ENCODE measurements at places on chromosomes 7 and 10.

DNA sequence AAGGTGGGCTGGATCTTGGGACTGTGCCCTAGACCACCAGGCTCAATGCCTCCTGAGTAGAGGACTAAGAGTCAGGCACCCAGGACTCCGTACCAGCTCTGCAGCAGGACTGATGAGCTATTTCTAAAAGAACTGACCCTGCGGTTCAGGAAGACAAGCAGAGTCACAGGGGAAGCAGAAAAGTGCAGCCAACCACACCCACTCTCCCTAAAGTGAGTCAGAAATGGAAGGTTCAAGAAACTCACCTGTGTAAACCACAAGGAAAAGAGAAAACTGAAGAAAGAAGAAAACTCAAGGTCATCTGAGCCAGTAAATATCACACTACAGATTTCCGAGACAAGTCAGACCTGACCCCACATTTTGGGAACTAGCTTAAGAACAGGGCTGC lies 2.5 kb downstream of the PARP12 start:
- DNase-seq = no peak

DNA sequence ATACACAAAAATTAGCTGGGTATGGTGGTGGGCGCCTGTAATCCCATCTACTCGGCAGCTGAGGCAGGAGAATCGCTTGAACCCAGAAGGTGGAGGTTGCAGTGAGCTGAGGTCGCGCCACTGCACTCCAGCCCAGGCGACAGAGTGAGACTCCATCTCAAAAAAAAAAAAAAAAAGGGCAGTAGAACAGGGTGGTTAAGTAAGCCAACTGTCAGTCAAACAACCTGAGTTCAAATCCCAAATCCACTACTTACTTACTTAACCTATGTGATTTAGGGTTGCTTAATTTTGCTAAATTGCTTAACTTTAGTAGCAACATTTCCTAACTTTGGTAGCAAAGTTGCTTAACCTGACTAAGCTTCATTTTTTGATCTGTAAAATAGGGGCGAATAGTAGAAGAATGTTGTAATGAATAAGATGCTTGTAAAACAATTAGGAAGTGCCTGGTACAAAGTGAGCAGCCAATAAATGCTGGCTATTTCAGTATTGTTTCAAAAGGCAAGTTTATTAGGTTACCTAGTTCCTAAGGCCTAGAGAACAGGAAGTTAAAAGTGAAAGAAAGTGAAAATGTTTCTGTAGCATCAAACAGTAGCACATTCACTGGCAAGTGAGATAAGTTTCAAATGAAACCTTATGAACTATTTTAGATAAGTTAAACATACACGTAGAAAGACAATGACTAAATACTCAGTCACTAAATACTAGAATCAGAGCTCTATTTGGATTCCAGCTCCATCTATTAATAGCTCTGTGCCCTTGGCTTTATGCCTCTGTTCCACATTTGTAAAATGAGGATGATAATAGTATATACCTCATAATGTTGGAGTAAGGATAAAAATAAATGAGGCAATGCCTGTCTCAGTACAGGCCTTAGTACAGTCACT lies 64.3 kb downstream of the HOXA1 start:
- no peak for DNase-seq

- no peak for DNase-seq
These were observed 309.9 kb upstream of the MGMT start for GRCh38 chr10:129157185-129157584.

DNA sequence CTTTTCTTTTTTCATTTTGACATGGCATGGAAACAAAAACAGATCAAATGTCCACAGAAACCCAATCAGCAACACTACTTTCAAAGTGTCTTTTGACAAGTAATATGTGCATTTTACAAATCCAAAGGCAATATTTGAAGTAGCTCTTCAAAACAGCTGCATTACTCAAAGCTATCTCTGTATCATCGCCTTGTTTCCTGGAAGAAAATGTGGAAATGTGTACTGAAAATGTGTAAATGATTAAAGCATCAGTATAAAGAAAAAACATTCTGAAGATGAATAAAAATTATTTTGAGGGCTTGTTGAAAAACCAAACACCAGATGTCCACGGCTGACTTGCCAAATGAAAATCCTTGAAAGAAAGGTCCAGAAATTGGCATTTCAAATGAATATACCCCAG lies 16.5 kb upstream of the ITGB8 start:
- DNase-seq = no peak

DNA sequence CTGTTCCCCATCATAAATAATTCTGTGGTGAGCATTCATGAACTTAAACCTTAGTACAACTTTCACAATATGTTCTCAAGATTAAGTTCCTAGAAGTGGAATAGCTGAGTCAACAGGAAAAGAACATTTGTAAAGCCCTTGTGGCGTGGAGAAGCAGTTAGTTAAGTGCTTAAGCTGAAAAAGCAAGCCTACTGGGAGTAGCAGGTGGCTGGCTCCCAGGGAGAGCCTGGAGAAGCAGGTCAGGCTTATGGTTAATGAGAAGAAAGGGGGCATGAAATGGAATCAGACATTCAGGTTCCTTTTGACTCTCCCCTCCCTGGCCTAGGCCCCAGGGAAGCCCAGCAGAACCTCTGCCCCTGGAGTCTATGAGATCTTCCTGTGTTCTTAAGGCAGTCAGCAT lies 35.3 kb downstream of the VSTM4 start:
- DNase-seq = no peak

DNA sequence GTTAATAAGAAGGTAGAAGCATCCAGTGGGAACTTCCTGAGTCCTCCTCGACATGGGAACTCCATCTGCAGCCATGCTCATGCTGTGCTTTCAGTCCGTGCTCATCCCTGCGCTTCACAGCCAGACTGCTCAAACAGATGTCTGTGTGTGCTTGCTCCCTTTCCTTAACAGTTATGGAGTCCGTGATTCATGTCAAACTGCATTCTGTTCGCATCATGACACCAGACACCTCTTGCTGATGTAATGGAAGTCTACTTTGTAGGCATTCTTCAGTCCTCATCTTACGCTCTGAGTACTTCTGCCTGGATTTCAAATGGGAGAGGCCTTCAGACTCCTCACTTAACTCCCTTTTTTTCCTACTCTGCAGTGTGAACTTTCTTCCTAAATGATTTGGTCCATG lies 304.9 kb downstream of the SUGCT start:
- no peak for DNase-seq

DNA sequence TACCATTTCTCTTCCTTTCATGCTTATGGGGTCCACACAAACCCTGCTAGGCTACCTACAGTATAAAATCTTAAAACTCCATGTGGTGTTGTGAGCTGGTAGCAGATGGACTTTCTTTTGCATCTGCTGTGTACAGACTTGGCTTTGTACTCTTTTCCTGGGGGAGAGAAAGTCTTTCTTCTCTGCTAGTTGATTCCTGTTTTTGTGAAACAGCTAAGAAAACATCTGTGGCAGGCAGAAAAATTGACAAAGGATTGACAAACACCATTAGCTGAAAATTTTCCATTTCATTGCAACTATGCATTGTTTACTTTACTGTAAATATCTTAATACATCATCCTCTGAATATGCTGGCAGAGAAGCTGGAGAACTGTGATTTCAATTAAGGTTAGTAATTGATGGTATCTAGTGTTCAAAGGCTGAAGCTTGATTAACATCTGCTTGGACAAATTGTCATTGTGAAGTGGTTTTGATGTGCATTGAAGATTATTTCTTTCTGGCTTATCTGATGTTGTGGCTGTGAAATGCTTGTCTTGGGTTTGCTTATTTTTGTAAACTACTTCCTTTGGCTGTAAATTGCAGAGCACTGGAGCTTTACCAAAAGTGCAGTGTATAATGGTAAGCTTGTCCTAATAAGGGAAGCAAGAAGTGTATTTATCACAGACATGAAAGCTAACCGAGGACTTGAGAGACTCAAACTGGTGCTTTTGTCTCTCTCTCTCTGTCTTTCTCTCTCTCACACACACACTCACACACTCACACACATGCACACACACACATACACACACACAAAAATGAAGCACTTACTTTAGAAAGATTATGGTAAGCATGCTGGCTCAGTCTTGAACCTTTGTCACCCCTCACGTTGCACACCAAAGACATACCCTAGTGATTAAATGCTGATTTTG lies at the start of gene FOXP2:
Gene FOXP2 (plus strand): TSS at position 660 of the 908 bp plus-strand sequence. CDS start 11,697 bp downstream, outside the sequence.
- no peak for DNase-seq

DNA sequence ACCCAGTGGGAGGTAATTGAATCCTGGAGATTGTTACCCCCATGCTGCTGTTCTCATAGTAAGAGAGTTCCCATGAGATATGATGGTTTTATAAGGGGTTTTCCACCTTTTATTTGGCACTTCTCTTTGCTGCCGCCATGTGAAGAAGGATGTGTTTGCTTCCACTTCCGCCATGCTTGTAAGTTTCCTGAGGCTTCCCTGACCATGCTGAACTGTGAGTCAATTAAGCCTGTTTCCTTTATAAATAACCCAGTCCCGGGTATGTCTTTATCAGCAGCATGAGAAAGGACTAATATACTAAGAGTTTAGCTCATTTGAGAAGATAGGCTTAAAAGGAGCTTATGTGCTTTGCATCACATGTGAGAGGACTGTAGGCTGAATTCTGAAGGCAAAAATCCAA lies 29.3 kb downstream of the TMEM248 start:
- no peak for DNase-seq

- no peak for DNase-seq
These were observed 10.2 kb downstream of the OGDHL start for GRCh38 chr10:49751636-49752510.

GRCh38 chr7:151650161-151650560 lies 130.5 kb upstream of the RHEB start:
- DNase-seq = no peak

DNA sequence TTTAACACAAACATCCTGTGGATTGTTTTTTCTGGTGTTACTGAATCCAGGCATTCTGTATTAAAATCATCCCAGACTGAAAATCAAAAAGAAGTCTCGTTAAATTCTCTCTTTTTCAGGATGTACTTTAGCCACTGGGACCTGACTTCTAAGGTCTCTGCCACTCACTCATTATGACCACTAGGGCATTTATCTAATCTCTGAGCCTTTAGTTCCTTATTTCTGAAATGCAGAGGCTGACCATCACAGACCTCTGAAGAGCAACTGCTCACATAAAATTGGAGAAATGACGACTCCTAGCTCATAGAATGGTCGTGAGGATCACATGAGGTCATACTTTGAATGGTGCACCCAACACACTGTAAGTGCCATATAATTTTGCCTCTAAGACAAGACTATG lies 63.2 kb downstream of the KCNMA1 start:
- DNase-seq = no peak

GRCh38 chr10:28077889-28078288 lies 79.0 kb upstream of the ODAD2 start:
- DNase-seq = no peak

DNA sequence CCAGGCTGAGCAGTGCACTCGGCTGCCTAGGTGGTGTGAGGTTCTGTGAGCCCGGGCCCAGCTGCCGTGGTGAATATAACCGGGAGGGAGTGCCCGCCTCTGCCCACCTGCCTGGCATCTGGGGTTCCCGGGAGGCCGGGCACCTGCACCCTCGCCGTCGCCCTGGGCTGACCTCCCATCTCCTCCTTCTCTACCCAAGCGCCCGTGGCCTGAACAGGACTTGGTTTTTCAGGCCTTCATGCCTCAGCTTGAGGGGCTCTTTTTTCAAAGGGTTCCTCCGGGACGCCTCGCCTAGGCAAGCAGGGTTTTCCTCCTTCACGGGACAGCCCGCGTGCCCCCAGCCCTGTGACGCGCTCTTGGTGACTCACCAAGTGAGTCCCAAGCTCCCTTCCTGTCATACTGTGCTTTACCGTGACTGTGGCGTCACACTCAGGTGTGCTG lies 9.9 kb downstream of the INPP5A start:
- no peak for DNase-seq

DNA sequence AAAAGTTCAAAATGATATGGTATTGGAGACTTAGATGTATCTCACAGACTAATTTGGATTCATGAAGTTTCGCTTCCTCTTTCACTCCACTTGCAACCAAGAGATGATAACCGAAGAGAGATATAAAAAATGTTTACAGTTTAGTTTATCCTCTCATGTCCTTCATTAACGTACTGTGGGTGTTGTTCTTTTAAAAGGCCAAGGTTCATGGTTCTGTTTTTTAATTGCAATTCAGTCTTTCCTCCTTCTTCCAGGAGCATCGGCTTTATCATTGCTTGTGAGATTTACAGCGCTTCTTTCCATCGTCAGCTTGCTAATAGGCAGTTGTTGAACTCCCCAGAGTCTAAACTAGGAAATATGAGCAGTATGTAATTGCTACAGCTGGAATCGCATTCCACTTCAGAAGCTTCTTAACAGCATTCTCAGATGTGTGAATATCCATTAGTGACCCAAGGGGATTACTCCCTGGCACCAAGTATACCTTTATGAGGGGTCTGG lies 75.9 kb upstream of the HGF start:
- no peak for DNase-seq

DNA sequence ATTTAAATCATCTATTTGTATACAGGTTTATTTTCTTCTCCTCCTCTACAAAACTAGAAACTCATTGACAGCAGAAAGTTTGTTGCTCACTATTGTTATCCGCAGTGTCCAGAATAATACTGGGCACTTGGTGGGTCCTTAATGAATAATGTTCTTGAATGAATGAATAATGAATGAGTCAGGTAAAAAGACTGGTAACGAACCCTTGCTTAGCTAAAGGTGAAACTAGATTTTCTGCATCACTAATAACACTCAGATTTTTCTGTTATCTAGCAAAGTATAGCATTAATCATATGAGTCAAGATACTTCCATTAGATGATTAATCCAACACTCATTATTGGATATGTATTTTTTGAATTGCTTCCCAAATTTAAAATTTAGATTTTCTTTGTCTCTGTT lies 953.2 kb downstream of the SORCS3 start:
- no peak for DNase-seq

GRCh38 chr7:131011432-131011742 lies 277.4 kb upstream of the KLF14 start:
- no peak for DNase-seq

DNA sequence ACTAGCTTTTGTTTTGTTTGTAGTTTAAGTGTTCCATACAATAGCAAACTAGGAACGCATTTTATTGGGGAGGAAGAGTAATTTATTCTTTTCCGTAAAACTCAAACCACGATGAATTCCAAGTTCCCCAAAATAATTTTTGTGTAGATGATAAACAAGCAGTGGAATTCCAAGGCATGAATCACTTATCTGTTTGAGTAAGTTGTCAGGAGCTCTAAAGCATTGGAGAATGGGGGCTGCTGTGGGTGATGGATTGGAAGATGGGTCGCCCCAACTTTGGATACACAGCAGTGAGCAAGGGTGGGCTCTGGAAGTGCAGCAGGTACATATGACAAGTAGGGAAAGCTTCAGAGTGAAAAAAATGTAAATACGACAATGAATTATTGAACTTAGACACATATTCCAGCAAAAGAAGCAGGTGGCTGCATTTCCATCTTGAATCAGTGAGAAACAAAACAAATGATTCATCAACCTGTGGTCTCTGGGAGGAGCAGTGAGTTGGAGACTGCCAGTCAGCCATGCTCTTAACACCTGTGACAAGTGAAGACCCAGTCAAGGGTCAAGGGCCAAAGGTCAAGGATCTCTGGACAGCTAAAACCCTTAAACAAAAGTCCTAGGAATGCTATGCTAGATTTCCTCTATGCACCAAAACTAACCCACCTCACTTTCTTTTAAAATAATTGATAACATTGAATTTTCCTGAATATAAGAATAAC lies 34.2 kb upstream of the ADRB1 start:
- no peak for DNase-seq
